ENCODE measurements at places on chromosomes 5 and 9.

GRCh38 chr9:134864821-134865190 is 15.8 kb upstream of the FCN2 start:
- no peak for DNase-seq

GRCh38 chr5:181062631-181063030 is 22.6 kb downstream of the BTNL9 start:
- DNase-seq, result no peak

DNA sequence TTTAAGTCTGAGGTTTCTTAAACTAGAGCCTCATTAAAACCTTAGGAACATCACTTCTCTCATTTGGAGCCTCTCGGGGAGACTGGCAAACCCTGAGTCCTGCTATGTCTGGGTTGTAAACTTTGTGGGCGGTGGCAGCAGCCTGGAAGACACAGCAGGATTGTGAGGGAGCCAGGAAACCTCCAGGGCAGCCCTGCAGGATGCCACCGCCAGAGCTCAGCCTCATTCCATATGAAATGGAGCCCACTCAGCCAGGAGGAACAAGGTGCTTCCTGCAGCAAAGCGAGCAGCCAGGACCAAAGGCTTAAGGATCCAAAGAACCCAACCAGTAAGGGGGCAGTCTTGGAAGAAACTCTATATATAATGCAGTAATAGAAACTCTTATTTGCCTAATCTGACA is 37.9 kb upstream of the IDNK start:
- no peak for DNase-seq

- no peak for DNase-seq
These were observed 29.9 kb upstream of the DMRTA1 start for GRCh38 chr9:22416692-22417060.

DNA sequence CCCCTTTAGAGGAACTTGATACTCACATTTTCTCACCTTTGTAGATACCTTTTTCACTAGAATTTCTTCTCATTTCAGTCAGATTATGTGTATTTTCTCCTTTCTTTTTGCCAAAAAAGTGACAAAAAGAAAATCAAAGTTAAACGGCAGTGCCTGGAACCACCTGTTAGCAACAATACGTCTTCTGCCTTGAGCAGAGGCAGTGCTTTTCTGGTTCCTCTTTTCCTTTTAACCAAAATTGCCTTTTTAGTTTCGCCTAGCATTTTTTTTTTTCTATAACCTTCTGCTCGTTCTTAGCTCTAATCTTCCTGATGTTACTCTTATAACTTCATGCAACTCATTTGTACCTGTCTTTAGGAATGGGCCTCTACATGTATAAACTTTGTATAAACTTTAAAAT is 26.1 kb downstream of the SMIM32 start:
- no peak for DNase-seq

DNA sequence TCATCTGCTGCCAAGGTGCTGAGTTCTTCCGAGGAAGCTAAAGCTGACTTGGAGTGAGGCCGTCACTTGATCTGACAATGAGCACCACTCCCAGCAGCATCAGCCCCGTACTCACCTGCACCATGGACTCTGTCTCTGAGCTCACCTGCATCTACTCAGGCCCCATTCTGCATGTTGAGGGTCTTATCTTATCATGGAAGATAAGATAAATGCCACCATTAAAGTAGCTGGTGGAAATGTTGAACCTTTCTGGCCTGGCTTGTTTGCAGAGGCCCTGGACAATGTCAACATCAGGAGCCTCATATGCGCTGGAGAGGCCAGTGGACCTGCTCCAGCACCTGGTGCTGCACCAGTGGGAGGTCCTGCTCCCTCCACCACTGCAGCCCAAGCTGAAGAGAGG is 35.0 kb upstream of the HMGCS1 start:
- DNase-seq, result no peak

DNA sequence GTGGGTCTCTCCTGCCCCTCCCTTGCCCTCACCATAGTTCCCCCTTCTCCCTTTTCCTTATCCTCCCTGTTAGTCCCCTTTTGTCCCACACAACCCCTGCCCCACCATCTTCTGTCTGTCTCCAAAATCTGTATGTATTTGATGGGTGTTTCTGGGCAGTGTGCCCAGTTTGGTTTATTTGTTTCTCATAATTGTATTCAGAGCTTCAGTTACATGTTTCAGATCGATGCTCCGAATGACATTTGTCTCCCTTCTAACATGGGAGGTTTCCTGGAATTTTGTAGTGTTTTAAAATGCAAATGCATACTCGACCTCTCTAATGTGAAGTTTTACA is 22.2 kb downstream of the FBXL7 start:
- DNase-seq, result no peak

GRCh38 chr5:54309691-54310432 is 511 bp downstream of the ARL15 start:
- DNase-seq, result no peak

- DNase-seq, result no peak
These were observed 124.2 kb upstream of the IRX4 start for GRCh38 chr5:2006971-2007291.

DNA sequence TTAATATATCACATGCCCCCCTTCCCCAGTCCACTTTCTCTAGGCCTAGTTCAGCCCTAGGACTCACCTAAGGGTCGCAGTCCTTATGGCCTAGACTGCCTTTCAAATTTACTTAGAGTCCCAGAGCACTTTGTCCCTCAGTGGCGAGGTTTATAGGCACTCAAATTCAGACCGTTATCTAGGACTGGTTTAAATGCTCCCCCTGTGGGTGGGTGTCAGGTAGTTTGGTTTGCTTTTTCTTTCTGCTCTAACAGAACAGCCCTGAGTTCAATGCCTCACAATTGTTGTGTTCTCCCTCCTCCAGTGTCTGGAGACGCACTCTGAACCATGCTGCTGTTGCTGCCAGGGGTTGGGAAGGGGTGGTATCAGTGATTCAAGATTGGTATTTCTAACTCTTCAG is 317.1 kb downstream of the MAT2B start:
- no peak for DNase-seq

GRCh38 chr9:7790022-7790818 is 9.4 kb downstream of the DMAC1 start:
- DNase-seq, result no peak

DNA sequence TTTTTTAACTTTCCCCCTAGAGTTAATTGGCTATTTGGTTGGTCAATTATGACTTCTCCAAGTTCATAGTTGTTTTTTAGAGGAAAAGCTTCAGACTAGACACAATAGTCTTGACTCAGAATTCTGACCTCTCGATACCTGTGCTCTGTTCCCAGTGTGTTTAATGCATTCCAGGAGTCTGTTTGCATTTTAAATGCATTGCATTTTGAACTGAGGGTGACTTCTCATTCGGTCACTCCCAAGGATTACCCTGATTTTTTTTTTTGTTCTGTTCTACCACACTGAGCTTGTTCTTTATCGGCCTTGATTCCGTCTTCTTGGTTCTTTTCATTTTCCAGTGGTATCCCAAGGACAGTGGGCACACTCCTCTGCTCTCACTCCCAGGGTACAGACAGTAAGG is 16.3 kb downstream of the ARHGEF28 start:
- DNase-seq, result no peak

- DNase-seq, result no peak
These were observed 56.5 kb upstream of the RICTOR start for GRCh38 chr5:39130716-39131115.

DNA sequence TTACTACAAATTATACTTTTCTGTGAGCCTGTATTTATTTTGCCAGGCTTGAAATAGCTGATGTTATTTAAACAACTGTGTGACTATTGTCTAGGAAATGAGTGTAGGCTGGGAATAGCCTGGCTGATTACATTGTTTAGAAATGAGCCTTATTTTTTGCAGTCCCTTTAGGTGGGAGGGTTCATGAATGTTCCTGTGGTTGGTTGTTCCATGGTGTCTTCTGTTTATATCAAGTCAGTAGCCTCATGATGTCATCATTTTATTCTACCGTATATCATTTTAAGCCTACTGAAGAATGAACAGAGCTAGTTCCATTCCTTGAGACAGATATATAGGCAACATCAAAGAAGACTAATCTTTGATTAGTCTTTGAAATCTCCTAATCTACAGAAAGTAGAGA is 53.1 kb downstream of the MAP1B start:
- peak; percentile 93 for DNase-seq

GRCh38 chr9:36597412-36598178 is 24.9 kb downstream of the MELK start:
- DNase-seq, result no peak

DNA sequence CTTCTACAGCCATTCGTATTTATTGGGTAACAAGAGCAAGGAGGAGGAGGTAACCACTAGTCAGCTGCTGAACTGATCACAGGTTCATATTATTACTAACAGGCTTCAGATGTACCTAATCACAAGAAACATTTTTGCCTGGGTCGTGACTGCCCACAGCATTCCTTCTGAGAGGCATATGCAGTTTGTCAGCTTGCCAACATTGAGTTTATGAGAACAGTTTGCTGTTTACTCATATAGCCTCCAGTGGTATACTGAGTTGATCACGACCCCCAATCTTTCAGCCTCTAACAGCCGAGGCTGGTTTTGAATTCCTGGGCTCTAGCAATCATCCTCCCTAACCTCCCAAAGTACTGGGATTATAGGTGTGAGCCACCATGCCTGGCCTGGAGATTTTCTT is 693.6 kb downstream of the TLE1 start:
- DNase-seq, result peak; percentile 29

DNA sequence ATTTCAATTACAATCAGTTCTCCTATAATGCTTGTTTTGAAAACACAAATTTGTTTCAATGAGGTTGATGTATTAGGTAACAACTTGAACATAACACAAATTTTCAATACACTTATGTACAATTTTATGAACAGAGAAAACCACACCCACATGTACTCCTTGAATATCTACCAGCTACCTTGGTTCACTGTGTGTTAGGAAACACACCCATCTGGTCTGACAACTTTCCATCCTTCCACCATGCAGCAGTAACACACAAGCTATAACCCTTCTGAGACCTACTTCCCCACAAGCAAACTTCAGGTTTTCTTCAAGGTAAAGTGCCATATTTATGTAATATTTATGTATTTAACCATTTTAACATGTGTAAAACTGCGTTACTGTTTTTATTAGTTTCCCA is 36.4 kb upstream of the UBQLN1 start:
- DNase-seq, result no peak

- no peak for DNase-seq
These were observed 6.4 kb downstream of the SPINK6 start for GRCh38 chr5:148209151-148209770.

- no peak for DNase-seq
These were observed 18.7 kb upstream of the GABBR2 start for GRCh38 chr9:98727428-98727827.

- DNase-seq, result no peak
These were observed 131.0 kb downstream of the ADAMTS16 start for GRCh38 chr5:5270958-5271785.

DNA sequence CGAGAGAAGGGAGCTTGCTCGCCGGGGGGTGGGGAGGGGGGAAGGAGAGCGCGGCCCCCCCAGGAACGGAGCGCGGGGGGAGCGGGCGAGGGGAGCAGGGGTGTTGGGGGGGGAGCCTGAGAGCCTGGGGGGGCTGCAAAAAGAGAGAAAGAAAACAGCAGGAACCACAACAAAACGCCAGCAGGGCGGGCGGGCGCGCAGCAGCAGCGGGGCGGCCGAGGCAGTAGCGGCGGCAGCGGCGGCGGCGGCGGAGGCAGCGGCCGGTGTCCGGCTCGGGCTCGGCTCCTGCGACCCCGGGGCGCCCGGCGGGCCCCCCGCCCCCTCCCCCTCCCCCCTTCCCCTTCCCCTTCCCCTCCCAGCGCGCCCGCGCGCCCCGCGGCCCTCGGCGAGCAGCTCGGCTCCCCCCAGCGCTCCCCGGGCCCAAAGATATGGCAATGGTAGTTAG is 1.6 kb downstream of the NR2F1 start:
- DNase-seq, result no peak

DNA sequence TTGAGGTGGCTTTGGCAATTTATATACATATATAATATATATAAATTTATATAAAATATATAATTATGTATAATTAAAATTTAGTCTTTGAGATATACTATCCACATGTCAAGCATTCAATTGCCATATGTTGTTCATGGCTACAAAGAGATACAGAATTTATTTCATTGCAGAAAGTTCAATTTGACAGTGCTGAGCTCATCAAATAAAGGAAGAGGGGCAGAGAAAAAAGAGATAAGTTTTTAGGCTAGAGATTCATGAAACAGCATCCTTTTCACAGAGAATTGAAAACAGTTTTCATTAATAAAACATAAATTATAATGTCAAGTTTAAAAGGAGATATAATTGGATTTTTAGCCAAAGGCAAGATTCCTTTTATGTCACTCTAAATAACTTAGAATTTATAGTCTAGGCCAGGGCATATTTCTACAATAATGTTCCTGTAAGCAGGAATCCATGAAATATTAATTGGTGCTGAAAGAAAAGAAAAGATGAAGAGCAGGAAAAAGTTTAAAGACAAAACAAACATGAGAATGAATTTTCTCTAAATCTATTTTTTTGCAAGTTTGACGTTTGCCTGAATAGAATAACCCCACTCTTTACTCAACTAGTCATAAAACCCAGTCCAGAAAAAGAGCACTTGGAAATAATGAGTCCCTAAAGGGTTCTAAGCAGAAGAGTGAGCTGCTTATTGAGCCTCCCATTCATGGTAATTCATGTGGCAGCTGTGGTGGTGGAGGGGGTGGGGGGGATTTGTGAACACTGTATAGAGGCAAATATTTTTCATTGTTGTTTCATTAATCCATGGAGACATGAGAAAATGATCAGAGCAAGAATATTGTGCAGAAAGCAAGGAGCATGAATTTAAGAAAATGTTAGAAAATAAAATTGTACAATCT is 1279.5 kb downstream of the CDH12 start:
- DNase-seq, result no peak

GRCh38 chr5:177447611-177448243 is 1.1 kb downstream of the PRR7 start:
- DNase-seq, result no peak

DNA sequence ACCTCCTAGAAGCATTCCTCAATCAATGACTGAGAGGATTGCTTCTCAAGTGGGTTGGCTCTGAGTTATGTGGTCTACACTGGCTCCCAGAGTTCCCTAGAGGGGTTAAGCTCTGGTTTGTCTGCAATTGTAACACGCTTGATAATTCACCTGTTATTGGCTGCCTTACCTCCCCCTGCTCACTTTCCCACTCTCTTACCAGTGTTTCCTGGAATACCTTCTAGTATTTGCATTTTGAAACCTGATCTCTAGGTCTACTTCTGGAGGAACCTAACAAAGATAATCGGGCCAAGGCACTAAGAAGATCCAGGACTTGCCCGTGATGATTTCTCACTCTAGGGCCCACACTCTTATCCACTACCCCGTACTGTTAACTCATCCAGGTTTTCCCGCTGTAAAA is 110.1 kb upstream of the MAP3K1 start:
- DNase-seq, result no peak

- DNase-seq, result no peak
These were observed 24.7 kb downstream of the TPPP start for GRCh38 chr5:668283-668995.

- peak; percentile 69 for DNase-seq
These were observed 49.9 kb upstream of the SLIT3 start for GRCh38 chr5:169350759-169351240.

Data from AG04450 (cell line).